ENCODE measurements at places on chromosomes 11 and 22.

DNA sequence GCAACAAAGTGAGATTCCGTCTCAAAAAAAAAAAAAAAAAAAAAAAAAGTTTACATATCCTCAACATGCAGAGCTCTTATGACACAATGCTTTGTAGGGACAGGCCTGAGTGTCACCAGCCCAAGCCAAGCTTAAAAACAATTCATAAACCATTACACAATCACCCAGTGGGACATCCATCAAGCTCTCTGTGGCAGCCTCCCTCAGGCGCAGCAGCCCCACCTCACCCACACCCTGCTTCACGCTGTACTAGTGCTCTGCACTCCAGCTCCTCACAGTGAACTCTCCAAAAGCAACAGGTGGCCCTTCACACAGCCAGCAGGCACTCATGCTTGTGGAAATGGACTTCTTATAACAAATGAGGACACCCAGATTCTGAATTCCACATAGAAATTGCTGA, 3.5 kb upstream of the FOXRED2 start:
- no peak for DNase-seq

DNA sequence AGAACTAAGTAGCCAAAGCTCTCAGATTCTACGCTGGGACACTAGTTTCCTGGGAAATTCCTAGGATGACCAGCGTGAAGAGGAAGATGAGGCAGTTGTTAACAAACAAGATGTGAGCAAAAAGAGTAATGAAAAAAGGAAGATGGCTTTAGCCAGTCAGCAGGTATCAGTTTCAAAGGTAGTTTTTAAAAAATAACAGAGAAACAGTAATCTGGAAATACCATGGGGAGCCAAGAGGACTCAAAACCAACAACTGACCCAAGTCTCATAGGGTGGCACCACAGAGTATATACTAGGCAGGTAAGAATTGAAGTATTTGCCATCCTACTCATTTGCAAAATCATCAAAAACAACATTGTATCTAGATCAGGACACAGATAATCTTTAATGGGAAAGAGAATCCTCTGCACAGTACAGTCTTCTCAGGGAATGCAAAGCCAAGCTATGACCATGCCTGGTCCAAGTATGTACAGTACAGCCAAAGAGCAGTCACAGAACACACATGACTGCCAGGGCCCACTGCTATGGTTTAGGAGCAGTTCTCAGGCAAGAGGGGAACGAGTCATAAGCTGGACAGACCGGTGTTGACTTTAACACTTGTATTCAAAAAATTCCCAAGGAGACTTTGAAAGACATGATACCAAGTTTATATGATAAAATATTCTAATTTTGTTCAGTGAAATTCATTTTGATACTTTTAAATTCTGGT, 20.6 kb downstream of the MSANTD4 start:
- no peak for DNase-seq

DNA sequence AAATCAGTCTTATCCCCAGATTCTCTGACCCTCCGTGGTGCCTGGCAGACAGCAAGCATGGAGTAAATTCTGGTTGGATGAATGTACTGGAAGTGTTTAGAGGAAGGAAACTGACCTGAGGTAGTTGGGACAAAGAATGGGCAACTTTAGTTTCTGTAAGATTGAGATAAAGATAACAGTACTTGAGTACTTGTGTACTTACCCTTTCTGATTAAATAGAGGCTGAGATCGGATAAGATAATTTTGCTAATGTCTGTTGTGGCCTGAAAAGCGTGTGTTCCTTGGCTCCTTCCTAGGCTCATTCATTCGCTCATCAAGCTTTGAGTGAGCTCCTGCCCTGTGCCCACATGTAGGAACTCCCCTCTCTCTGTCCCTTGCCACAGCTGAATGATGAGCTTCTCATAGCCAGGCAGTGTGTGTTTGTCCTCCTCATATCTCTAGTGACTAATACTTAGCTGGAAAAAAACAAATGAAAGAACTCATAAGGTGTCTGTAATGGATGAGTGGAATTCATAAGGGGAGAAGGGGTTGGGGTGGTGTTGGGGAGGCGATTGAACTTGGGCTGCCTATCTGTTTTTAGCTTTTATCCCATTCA, 118.1 kb downstream of the DBX1 start:
- DNase-seq = no peak

- no peak for DNase-seq
Observed at GRCh38 chr11:129705933-129706332, 109.7 kb upstream of the TMEM45B start.

DNA sequence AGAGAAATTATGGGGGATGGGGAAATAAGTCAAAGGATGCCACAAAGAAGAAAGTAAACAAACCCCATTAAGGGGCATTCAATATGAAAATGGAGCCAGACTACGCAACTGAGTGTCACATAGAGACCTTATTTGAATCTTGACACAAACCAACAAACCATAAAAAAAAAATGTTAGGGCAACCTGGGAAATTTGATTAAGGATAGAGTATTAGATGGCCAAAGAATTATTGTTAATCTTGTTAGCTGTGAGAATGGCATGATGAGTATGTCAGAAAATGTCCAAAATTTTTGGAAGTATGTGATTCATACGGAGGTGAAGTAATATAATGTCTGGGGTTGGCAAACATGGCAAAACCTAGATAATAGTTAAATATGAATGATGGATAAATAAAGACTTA, 322.1 kb upstream of the MPPED2 start:
- no peak for DNase-seq

- no peak for DNase-seq
Observed at GRCh38 chr11:96035740-96036078, 111.8 kb upstream of the MTMR2 start.

Data from activated T-helper 1 cell treated with Interleukin-2 at 50 U/mL for 16 hours (primary cell).